Esophagus squamous epithelium (tissue), 5 donors: ENCODE measurements at places on chromosomes 5 and 9.
A peak's percentile ranks its signal among the peaks of the same experiment; 100 is the strongest.

- DNase-seq, result no peak
These were observed 60.3 kb upstream of the SLC27A6 start for GRCh38 chr5:128904805-128905567.

DNA sequence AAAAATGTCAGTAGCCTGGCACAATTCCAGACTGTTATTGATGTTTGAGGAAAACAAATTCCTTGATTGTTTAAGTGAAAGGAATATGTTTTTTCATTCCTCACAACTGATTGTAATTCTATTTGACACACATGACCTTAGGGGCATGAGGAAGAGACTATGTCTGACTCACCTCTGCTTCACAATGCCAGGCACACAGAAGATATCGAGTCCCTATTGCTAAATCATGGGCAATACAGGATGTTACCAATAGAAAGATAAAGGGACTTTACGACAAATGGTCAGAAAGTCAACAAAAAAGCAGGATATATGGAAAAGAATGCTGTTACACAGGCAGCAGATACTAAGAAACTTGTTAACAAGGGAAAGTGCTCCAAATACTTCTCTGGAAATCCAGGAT lies 1903.5 kb downstream of the EFNA5 start:
- no peak for DNase-seq

- no peak for DNase-seq
These were observed at the start of gene RANBP17 for GRCh38 chr5:170861917-170862766. RANBP17 (plus strand) TSS chr5:170862018.

DNA sequence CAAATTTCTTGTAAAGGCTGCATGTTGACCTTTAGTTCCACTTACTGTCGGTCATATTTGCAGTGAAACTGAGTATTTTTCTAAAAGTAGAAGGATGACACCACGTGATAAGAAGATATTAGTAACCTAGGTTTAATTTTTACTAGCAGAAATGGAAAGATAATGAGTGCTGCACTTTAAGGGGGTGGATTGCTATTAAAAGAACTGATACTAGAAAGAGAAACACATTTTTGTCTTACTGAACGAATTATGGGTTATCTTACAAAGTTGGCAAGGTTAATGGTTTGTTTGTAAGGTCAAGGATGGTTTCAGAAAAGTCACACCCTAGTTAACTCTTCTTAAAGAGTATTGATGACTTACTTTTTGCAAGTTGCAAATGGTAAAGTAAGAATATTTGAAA lies 2.4 kb downstream of the MACIR start:
- no peak for DNase-seq

DNA sequence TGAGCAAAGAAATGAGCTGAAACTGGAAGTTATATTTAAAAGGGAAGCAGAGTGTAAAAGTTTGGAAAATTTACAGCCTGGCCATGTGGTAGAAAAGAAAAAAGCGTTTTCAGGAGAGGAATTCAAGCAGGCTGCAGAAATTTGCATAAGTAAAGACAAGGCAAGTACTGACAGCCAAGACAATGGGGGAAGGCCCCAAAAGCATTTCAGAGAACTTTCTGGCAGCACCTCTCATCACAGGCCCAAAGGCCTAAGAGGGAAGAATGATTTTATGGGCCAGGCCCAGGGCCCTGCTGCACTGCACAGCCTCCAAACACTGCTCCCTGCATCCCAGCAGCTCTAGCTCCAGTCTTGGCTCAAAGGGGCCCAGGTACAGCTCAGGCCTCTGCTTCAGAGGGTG lies 169.7 kb downstream of the GLIS3 start:
- DNase-seq, result no peak

GRCh38 chr5:52605317-52606313 lies 182.1 kb upstream of the ITGA1 start:
- no peak for DNase-seq

DNA sequence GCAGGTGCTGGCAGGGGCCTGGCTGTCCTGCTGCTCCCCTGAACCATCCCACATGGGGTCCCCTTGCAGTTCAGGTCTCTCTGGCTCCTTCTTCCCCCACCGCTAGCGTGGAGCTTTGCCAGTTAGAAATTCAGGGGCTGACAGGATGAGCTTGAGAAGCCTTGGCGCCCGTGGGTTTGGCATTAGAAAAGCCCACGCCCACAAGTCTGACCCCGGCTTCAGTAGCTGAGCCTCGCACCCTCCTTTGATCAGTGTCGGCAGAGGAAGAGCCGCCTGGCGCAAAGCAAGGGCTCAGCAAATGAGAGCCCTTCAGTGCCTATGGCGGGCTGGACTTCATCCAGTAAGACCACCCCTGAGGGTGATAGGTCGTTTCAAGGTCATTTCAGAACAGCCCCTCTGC lies 30.1 kb upstream of the NCS1 start:
- DNase-seq, result no peak

DNA sequence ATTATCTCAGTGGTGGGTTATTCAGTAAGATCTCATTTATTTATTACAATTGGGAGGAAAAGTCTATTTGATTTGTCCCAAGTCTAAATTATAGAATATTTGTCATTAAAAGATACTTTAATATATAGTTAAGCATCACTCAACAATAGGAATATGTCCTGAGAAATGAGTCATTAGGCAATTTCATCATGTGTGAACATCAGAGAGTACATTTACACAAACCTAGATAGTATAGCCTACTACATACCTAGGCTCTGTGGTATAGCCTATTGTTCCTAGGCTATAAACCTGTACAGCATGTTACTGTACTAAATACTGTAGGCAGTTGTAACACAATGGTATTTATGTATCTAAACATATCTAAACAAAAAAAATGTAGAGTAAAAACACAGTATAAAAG lies 135.0 kb upstream of the RASA1 start:
- no peak for DNase-seq

- DNase-seq, result no peak
These were observed 57.0 kb downstream of the CFAP90 start for GRCh38 chr5:7793895-7794294.

- no peak for DNase-seq
These were observed 26.6 kb upstream of the TUSC1 start for GRCh38 chr9:25704800-25705199.

DNA sequence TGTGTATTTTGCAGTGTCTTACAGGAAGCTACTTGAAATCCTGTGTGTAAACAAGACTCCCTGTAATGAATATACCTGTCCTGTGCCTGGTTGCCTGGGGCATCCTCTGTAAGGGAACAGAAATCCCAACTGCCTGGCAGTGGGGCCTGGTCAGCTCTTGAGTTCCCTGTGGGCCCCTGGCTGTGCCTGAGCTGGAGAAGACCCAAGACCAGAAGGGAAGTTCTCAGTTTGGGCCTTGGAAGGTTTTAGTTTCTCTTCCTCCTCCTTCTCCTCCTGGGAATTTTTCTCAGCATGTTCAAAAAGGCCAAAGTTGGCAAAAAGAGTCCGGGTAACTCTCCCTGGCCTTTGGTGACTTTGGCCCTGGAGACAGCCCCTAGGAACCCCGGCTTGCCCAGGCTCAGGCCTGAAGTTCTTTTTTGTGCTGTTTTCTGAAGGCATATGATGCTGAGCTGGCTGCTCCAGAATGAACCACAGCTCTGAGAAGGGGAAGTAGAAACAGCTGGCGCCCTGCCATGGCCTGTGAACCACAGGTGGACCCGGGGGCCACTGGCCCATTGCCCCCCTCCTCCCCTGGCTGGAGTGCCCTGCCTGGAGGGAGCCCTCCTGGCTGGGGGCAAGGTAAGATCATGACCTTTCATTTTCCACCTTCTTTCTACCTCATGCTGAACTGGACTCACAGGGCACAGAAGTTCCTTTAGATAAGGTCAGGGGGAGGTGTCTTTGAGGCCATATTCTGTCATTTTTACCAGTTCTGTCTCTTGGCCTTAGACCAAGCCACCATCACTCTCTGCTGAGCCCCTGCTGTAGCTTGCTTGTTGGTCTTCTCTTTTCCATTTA lies 5.8 kb downstream of the TMEM268 start:
- DNase-seq, result peak; percentile 26

GRCh38 chr5:32331217-32331934 lies 18.6 kb upstream of the MTMR12 start:
- DNase-seq, result no peak

- DNase-seq, result no peak
These were observed 34.6 kb upstream of the TNIP1 start for GRCh38 chr5:151115272-151115905.

DNA sequence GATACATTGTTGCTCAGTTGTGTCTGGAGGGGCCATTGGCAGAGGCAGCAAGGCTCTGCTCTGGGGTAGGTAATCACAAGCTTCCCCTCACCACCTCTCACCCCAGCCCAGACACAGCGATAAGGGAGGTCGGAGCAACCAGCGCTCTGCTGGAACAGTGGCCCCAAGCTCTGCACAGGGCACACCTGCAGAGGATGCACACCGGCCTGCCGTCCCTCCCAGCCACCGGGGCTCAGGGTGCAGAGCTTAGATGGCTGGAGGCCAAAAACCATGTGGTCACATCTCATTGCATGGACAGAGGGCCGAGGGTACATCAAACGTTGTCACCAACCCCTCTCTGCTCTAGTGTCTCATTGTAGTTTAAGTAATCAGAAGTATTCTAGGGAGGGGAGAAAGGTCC lies 95.4 kb upstream of the ICE1 start:
- no peak for DNase-seq

GRCh38 chr5:54159893-54160195 lies 150.5 kb downstream of the ARL15 start:
- DNase-seq, result no peak

GRCh38 chr9:94772639-94773303 lies 46.3 kb downstream of the AOPEP start:
- no peak for DNase-seq

DNA sequence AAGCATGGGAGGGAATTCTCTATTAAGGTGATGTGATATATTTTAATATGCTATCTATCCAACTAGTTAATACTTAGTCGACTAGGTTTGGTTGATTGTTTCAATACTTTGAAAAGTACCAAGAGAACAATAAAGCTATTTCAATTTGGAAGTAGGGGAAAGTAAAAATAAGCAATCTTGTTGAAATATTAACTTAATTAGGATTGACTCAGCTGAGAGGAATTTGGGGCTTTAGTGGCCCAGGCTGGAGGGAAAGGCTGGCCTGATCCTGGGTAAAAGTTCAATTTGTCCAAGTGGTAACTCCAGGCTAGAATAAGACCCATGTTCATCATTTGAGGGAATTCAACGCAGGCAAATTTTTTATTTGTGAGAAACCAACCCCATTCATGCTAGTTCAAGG lies 48.6 kb downstream of the NMUR2 start:
- DNase-seq, result no peak

- no peak for DNase-seq
These were observed 430.6 kb downstream of the ZNF608 start for GRCh38 chr5:124315741-124316415.

DNA sequence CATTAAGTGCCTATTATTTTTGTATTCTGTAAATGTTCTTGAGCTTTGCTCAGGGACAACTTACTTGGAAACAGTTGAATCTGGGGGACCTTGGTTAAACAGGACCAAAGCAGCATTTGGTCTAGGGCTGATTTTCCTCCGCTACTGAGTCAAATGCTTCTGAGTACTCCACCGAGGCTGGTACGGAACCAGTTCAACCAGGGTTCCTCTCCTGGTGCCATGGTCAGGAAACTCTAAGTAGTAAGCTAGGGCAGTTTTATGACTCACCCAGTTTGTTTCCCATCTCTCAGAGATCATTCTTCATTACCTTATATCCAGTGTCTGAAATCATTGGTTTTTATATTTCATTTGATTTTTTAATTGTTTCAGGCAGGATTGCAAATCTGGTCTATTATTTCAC lies 111.9 kb upstream of the TNFAIP8 start:
- DNase-seq, result no peak

DNA sequence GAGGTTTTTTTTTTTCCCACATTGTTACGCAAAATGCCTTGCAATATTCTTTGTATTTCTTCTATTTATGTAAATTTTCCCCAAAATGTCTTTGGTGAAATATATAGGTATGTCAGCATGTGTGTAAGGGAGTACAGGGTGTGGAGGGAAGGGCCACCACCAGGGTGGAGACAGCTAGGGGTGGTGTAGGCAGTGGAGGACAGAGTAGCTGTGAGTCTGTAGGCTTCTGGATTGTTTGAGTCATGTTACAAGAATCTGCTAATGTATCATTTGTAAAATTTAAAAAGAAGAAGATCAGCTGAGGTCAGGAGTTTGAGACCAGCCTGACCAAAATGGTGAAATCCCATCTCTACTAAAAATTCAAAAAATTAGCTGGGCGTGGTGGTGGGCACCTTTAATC lies 175.5 kb downstream of the NXNL2 start:
- no peak for DNase-seq

GRCh38 chr5:137498301-137498735 lies 808 bp downstream of the SPOCK1 start:
- DNase-seq, result no peak

DNA sequence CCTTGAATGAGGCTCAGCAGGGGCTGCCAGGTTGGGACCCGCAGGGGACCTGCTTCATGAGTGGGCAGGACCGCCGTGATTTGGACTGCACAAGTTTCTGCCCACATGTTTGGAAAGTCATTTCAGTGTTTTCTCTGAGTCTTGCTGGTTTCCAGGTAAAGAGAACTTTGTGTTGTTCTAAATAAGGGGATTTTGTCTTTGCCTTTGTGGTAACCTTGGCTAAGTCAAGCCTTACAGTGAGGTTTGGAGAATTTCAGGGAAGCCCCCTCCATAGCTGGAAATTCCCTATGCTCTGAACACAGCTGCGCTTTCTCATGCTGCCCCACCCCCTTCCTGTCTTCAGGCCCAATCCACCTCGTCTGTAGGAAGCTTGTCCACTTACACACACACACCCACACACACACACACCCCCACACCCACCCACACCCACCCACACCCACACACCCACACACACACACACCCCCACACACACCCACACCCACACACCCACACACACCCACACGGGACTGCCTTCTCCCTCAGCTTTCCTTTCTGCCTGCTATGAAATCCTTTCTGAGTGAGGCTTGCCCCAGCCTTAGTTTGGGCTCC lies 270.1 kb downstream of the HSPA4 start:
- no peak for DNase-seq

GRCh38 chr9:20604562-20604961 lies 17.7 kb downstream of the MLLT3 start:
- no peak for DNase-seq

DNA sequence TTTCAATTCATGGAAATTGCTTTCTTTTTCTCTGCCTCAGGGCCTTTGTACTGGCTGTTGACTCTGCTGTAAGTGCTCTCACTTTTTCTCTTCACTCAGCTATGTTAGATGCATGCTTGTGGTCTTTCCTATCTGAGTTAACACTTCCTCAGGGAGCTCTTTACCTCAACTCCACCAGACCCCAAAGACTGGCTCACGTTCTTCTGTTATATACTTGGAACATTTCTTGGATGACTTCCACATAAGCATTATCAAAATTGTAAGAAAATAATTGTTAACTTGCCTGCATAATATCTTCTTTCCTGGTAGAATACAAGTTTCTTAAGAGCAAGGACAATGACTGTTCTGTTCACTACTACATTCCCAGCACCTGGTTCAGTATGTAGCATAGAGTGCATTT lies 455.9 kb downstream of the EBF1 start:
- DNase-seq, result no peak
